Brain pericyte (primary cell): ENCODE measurements at places on chromosomes 3 and 15.

GRCh38 chr3:77475507-77475906 lies 435.6 kb downstream of the ROBO2 start:
- no peak for DNase-seq

DNA sequence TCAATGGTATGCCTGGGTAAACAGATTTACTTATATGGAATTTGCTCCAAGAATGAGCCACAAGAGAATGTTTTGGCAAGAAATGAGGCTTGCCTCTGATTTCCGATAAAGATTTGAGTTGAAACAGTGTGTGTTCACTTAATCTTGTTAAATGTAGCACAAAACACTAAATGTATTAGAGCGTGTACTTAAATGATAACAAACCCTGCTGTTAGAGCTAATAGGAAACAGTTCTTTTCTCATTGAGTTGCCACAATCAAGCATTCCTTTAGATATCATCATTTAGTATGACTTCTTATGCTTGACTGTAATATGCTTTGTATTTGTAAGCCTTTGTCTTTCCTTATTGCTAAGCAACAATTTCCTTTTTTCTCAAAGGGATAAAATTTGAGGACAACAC lies 353.6 kb upstream of the ZNF717 start:
- DNase-seq, result peak; percentile 38

- no peak for DNase-seq
Observed at GRCh38 chr3:151058740-151059139, 26.7 kb upstream of the MED12L start.

- no peak for DNase-seq
Observed at GRCh38 chr15:74784426-74785193, 2.7 kb downstream of the CSK start.

- DNase-seq, result no peak
Observed at GRCh38 chr3:73716418-73716817, 91.7 kb upstream of the PDZRN3 start.

- no peak for DNase-seq
Observed at GRCh38 chr15:42092398-42093318, 1.7 kb downstream of the PLA2G4D start.

GRCh38 chr3:123080864-123081562 lies 14.2 kb downstream of the PDIA5 start:
- no peak for DNase-seq

GRCh38 chr15:97691078-97691477 lies 269.4 kb upstream of the ARRDC4 start:
- no peak for DNase-seq

GRCh38 chr3:102332205-102332604 lies 102.6 kb upstream of the ZPLD1 start:
- DNase-seq, result no peak

- no peak for DNase-seq
Observed at GRCh38 chr15:37771465-37771864, 163.0 kb upstream of the TMCO5A start.
